Retina (tissue), 1 donor: ENCODE measurements at places on chromosomes 2 and 18.

DNA sequence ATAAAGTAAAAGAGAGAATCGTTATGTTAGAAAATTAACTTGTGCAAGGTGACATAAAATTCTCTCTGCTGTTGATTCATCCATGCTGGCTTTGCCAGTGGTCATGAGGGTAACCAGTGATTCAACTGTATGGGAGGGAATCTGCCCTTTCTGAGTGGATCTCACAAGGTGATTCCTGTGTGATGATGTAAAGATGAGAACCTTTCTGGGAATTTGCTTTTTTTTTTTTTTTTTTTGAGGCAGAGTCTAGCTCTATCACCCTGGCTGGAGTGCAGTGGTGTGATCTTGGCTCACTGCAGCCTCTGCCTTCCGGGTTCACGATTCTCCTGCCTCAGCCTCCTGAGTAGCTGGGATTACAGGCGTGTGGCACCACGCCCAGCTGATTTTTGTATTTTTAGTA, 23.3 kb downstream of the RAB31 start:
- no peak for DNase-seq

DNA sequence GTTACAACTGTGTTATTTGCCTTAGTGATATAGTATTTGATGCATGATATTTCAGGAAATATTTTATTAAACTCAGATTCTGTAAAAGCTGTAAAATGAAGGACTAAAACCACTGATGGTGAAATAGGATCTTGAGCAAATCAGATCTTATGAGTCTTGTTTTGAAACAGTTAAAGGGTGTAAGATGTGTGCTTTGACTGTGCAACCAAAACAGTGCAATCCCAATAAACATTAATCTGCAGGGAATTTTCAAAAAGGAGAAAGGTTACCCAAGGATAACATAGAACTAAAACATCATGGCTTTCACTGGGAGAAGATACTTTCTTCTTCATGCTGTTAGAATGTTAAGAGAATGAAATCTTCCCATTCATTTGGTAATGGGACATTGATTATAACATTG, 378.7 kb downstream of the PARD3B start:
- DNase-seq, result no peak

DNA sequence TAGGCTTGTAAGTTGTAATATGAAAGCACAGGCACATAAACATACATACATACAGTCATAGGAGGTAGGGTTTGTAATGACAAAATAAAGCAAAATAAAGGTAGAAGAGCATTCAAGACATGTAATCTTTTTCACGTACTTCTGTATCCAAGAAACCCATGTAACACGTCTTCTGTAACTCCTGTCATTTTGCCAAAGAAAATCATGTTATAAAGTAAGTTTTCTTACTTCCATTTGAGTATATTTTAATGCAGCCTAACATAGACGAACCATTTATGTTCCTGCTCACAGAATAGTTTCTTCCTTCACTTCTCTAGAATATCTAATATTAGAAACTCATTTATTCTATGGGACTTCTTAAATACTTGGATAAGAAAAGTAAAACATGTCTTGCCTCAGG, 1884.0 kb upstream of the CELF4 start:
- no peak for DNase-seq

GRCh38 chr18:29191263-29191662, 1014.3 kb upstream of the CDH2 start:
- DNase-seq, result no peak

DNA sequence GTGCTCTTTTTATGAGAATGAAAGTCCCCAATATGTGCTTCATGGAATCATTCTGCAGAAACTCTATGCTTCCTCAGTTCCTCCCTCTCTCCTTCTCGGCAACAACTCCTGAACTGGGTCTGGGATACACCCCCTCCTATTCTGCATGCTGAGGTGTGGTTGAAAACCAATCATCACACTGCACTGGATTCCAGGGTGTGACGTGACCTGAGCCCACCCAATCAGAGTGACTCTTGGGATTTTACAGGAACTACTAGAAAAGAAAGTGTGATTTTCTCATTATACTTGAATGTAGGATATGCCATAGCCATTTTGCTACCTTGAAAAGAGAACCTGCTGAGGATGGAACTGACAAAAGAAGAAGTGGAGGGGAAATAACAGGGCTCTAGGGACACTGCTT, 36.3 kb downstream of the ACVR1 start:
- no peak for DNase-seq

- DNase-seq, result no peak
Observed at GRCh38 chr2:214104219-214104618, 306.6 kb upstream of the VWC2L start.

DNA sequence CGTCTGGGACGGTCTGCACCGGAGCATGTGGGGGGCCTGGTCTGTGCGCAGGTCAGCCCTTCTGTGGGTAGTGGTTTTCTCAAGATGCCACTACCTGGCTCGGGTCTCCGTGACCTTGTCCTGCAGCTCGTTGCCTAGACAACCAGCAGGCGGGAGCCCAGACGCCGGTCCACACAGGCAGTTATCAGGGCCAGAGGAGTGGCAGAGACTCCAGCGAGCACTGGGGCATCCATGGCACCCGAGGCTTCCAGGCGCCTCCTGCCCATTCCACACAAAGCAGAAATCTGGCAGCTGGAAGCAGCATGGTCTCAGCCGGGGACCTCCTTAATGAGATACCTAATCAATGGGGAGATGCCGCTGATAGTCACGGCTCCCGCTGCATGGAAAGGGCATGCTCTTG, 156.1 kb downstream of the FAM210A start:
- peak; percentile 50 for DNase-seq

DNA sequence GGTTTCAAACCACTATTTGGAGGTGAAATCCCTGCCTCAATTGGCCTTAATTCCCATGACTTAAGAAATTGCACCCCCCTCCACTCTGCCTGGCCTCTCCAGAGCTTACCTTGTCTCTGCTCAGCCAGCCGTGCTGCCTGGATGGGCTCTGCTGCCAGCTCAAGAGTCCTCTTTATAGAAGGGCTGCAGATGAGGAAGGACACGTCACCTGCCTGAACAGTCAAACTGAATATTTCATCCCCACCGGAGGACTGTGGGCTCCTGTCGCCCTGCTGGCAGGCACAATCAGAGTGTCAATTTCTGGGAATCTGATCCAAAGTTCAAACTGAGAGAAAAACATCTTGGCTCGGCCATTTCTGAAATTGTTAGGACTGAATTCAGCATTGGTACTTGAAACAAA, at the start of gene OTOS:
TSS of gene OTOS (minus strand) at position 148 of the 400 bp plus-strand sequence. CDS start 332 bp downstream, outside the sequence.
- no peak for DNase-seq

DNA sequence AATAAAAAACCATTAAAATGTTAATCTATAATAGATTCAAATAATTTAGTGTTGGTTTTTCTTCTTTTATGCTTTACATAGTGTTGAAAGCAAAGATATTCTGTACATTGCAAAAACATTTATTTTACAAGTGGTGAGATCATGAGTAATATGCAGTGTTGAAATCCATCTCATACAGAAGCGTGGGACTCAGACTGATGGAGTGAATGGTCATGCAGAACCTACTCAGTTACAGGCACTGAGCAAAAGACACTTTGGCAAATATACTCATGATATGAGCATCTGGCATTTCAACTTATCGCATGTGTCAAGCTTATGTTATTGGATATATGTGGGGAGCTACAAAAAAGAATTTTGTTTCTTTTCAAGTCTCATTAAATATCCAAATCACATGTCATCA, 620.2 kb upstream of the NETO1 start:
- DNase-seq, result no peak

DNA sequence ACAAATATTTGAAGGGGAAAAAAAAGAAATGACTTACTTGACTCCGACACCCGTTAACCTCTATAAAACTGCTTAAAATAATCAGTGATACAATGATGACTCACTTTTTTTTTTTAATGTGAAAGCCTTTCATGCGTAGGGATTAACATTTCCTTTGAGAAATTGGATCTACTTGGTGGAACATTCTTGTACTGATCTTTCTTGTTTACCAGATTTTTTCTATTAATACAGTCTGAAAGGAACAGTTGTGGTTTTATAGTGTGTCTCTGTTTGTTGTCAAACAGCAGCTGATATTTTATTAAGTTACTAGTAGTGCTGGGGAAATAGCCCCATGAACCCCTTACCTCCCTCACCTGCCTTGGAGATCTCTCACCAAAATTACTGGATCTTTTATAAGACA, 40.2 kb upstream of the NEB start:
- no peak for DNase-seq

GRCh38 chr2:219254590-219255201, 978 bp upstream of the TUBA4A start:
- no peak for DNase-seq

- DNase-seq, result no peak
Observed at GRCh38 chr2:234861841-234862735, 89.7 kb upstream of the SH3BP4 start.

DNA sequence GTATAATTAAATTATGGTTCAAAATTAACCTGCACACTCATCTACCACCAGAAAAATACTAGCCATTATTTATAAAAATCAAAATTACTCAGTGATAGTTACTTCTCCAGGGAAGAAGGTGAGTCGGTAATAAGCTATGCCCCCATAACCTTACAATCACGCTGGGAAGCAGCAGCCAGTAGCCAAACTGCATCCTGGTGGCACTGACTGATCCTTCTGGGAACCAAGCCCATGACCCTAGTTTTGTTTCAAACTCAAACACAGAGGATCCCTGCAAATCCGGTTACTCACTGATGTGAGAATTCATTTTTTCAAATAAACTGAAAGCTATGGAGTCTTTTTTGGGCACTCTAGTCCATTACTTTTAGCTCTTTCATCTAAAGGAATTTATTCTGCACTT, 88.2 kb upstream of the VWC2L start:
- DNase-seq, result no peak

DNA sequence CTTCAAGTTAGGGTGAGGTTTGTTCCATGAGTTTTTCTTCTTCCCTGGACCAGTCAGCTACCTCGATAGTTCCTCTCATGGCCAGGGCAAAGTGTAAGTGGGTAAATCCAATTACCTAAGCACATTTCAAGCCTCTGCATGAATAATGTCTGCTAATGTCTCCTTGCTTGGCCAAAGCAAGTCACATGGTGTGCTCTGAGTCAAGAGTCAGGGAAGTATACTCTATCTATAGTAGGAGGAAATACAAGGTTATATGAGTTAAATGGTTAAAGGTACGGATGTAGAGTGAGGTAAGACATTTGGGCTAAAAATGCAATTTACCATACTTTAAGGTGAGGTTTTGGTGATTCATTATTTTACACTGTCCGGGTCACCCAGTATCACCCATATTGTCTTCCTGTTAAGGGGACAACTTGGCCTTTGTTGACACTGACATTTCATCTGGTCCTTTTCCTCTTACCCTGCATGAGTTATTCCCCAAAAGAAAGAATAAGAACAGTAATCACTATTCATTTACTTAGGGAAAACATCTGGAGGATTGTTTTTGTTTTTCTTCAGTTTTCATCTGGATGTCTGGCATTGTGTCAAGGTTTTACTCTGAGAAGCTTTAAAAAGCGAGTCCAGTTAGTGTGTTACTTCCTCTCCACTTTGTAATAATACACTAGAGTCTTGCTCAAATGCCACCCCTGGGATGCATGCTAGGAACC, 405.5 kb downstream of the RND3 start:
- no peak for DNase-seq

DNA sequence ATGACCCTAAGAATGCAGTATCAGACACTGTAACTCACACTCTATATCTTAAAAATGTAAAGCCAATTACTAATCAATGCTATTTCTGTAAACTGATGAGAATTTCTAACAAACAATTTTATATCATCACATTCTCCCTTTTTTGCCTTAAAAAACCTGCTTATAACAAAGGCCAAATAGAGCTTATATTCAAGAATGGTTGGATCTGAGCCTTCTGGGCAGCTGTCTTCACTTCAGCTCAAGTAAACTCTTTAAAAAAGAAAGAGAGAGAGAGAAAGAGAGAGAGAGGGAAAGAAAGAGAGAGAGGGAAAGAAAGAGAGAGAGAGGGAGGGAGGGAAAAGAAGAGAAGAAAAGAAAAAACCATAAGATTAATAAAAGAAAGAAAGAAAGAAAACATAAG, 231.8 kb downstream of the KCNE4 start:
- no peak for DNase-seq

- DNase-seq, result no peak
Observed at GRCh38 chr2:149312039-149312438, 18.3 kb upstream of the LYPD6 start.

DNA sequence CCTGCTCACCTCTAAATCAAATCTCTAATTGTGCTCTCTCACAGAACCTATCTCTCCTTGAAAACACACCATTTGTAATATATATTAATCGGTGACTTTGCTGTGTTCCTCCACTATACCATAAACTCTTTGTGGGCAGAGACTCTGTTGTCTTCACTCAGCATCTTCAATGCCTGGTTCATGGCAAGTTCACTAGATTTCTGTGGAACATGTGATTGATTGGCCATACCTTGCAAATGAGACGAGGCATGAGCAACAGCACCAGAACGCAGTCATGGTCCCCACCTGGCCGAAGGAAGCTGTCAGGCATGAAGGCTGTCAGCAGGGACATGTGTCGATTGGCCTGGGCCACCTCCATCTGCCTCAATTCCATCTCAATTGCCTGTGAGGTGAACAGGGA, 11.6 kb downstream of the DCTN1 start:
- no peak for DNase-seq

- no peak for DNase-seq
Observed at GRCh38 chr2:40160751-40161218, 291.1 kb downstream of the SLC8A1 start.

GRCh38 chr2:31413862-31414550, 536 bp downstream of the XDH start:
- DNase-seq, result no peak

DNA sequence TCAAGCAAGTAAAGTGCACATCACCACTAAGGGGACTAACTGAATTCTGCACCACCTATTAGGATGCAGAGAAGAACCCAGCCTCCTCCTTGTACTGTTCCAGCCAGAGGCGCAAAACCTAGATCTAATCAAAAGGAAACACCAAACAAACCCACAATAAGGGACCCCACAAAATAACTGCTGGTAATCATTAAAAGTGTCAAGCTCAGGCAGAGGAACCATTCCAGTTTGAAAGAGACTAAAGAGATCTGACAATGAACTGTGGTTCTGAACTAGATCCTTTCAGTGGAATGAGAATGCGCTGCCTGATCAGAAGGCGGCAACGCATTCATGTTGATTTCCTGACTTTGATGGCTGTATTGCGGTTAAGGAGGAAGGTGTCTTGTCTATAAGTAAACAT, 16.8 kb downstream of the HDLBP start:
- DNase-seq, result no peak

- DNase-seq, result peak; percentile 77
Observed at GRCh38 chr2:48530033-48530811, at the start of gene STON1. TSS of gene STON1 (plus strand) at chr2:48530154. CDS start at chr2:48580634, 50,480 bp downstream.
